ENCODE measurements at places on chromosomes 1 and 21.

- DNase-seq = no peak
Measured at GRCh38 chr1:54408147-54409066, 2.2 kb upstream of the SSBP3 start.

DNA sequence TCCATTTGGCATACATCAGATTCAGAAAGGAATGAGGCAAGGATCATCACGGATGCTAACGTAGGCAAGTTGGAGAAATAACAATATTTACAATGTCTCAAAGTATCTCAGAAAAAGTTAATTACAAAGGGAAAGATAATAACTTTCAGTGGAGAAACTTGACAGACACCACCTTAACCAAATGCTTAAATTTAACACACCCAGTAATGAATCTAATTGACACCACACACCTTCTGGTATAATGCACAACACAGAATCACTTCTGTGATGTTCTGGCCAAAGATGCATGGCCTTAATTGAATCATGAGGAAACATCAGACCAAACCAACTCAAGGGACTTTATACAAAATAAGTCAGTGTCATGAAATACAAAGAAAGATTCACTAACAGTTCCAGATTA, 23.1 kb downstream of the USP48 start:
- no peak for DNase-seq

DNA sequence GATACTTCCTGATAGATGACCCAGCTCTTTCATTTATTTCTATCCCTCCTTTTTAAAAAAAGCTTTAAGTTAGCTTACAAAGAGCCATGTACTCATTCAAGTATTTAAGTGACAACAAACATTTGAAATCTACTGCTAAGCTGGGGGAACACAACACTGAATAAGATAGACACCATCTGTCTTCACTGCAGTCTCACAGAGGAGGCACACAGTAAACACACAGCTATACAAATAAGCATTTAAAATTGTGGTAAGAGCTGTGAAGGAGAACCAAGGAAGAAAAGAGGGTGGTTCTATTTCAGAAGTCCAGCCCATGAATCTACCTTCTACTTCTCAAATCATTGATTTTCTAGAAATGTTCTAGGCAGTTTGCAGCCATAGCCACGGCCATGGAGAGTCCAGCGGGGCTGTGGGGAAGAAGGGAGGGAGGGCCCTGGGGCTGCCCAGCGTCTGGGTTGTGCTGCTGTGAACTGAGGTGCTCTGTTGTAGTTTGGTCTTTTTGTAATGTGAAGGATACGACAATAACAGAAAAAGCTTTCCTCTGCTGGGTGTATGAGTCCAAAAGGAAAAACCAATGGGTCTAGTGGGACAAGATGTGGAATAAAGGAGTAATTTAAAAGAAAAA, 28.2 kb downstream of the PRDM2 start:
- no peak for DNase-seq

DNA sequence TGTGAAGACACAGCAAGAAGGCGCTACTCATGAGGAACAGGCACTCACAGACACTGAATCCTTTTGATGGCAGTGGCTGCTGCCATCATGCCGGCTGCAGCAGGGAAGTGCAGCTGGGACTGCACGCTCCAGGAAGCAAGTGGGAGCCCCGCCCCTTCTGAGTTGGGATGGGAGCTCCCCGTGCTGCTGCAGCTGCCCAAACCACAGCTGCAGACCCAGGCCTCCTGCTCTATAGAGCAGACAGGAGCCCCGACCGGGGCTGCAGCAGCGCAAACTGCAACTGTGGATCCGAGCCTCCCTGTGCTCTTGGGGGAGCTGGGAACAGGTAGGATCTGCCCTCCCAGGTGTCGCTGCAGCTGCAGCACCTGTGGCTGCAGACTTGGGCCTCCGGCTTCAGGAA, 65.2 kb upstream of the MARK1 start:
- no peak for DNase-seq

DNA sequence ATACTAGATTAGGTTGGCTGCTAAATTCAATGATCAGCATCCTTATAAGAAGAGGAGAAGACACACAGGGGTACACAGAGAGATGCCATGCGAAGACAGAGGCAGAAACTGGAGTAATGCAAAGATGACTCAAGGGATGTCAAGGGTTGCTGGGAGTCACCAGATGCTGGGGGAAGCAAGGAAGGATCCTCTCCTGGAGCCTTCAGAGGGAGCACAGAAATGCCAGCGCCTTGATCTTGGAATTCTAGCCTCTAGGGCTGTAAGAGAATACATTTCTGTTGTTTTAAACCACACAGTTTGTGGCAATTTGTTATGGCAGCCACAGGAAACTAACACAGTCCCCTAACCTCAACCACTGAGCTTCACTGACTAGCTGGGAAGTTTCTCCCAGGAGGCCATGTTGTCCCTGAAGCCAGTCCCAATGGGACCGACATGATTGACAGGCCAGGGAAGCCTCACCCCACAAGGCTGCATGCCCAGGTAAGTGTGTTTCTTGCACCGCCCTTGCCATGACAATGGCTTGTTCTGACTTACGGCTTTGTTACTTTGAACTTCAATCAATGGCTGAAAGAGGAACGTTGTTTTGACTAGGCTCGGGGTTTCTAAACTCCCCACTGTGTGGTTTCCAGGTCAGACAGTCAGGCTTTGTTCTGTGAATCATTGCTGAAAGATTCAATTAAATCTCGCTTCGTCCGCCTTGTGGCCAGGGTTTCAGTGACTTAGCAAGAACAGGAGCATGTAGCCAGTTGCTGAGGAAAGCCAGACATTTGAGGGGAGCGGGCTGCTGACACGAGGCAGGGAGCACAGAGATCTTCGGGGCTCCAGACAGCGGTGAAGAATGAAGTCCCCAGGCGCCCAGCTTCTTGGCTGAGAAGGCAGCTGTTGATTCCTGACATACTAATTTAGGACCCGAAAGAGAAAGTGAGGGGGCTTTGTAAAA, 62.3 kb downstream of the RUNX1 start:
- peak; percentile 75 for DNase-seq

- peak; percentile 52 for DNase-seq
Measured at GRCh38 chr1:154546264-154547063, 12.0 kb downstream of the UBE2Q1 start.

GRCh38 chr1:36386265-36387140, 779 bp upstream of the STK40 start:
- DNase-seq = peak; percentile 87

DNA sequence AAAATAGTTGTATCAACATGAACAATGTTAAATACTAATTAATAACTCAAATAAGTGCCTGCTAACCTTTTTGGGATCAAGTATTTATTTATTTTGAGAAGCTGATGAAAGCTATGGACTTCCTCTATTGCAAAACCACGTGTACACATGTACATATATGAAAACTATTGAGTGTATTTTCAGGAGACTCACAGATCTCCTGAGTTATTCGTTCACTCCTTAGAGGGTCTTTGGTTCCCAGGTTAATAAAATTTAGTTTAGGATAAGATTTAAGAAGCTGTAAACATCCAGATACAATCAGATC, 130.5 kb downstream of the DISC1 start:
- DNase-seq = no peak

DNA sequence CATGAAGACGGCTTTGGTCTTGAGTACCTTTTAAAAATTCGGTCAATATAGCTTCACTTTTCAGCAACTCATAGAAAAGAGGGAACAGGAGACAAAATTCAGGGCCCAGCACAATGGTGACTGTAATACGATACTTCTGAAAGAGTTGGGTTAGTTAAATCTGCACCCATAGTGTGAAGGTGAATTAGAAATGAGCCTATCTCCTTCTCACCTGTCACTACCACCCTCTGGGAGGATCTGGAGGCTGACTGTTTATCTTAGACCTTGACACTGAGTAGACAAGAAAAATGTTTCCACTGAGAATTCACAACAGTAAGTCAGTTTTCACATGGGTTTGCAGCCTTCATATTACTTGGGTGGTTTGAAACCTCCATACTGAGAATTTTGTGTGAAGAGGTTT, 57.9 kb upstream of the HMGB4 start:
- no peak for DNase-seq
